ENCODE measurements at places on chromosomes 1 and 21.

DNA sequence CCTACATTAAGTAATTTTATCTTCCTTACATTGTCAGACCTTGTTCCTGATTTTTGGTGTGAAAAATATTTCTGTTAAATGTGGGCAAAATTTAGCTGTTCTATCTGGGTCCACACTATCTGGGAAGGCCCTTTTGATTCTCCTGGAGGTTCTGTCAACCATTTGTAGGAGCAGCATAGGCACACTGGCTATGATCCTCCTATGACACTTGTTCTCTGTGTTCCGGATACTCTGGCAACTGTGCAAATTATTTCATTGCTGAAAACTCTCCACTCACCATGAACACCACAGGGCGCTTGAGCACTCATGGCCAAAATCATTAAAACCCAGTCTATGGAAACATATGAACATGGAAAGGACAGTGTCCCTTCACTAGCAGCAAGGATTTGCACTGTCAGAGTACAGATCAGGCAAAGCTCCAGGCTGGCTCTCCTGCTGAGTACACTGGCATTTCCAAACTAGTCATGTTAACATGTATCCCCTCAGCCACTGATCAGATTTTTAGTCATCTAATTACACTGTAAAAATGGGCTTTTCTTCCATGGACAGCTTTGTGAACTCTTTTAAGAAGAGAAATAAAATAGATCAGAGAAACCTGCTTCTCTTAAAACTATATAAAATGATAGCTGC is 43.9 kb upstream of the SGIP1 start:
- DNase-seq, result no peak

DNA sequence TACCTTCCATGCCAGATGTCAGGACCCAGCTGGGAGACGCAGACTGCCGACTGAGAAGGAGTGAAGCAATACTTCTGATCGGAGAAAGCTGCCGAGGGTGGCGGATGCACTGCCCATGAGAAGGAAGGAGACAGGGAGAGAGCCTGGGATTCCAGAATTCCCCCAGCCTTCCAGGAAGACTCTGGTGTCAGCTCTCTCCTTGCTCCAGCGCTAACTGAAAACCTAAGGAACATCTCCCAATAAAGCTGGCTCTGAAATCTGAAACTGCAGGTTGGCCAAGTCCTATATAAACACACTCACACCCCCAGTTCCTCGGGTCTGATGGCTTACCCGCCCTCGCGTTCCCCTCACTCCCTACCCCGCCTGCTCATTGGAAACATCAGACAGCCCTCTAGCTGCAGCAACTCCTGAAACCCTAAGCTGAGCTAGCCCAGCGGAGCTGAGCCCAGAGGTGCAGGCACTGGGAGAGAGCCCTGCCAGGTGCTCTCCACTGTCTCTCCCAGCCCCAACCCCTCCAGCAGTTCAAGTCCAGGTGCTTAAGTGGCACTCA is 52.3 kb downstream of the PLEKHA6 start:
- peak; percentile 19 for DNase-seq

GRCh38 chr1:31663622-31664452 is 19.2 kb upstream of the PEF1 start:
- peak; percentile 72 for DNase-seq

- DNase-seq, result no peak
Observed at GRCh38 chr21:38077569-38077968, 161.3 kb upstream of the KCNJ6 start.

GRCh38 chr1:2172551-2173146 is 21.9 kb downstream of the FAAP20 start:
- DNase-seq, result no peak

DNA sequence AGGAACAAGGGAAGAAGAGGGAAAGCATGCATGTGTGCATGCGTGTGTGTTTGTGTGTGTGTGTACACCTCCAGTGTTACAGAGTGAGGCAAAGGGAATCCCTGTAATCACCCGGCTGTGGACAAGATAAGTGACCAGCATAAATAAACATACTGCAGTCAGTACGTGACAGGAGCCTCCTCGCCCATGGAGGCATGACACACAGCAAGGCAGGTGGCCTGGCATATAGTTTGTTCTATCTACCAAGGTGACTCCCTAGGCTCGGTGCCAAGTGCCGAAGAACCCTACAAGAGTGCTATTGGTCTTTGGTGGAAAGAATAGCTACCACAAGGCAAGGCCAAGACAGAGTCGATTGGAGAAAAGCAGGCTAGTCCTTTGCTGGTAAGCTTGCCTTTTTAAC is 31.7 kb upstream of the HEATR1 start:
- peak; percentile 61 for DNase-seq

Data from DMS53 (cell line).